Pons (tissue), 1 donor: ENCODE measurements at places on chromosomes 3 and 15.
A peak's percentile ranks its signal among the peaks of the same experiment; 100 is the strongest.

DNA sequence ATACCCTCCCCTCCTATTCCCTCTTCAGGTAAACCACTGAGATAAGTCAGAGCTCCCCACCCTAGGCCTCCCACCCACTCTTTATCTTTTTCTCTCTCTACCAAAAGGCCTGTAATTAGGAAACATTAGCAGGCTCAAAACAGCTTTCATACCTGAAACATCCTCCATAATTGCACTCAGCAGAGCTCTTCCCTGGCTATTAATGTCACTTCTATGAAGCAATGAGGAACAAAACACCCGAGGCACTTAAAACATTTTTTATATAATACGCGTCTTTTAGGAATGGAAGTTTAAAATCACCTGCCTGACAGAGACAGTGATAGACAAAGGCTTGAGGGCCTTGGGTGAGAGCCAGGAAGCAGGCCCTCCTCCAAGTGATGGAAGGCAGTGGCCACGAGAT lies 138.9 kb downstream of the EPHB1 start:
- DNase-seq, result no peak

DNA sequence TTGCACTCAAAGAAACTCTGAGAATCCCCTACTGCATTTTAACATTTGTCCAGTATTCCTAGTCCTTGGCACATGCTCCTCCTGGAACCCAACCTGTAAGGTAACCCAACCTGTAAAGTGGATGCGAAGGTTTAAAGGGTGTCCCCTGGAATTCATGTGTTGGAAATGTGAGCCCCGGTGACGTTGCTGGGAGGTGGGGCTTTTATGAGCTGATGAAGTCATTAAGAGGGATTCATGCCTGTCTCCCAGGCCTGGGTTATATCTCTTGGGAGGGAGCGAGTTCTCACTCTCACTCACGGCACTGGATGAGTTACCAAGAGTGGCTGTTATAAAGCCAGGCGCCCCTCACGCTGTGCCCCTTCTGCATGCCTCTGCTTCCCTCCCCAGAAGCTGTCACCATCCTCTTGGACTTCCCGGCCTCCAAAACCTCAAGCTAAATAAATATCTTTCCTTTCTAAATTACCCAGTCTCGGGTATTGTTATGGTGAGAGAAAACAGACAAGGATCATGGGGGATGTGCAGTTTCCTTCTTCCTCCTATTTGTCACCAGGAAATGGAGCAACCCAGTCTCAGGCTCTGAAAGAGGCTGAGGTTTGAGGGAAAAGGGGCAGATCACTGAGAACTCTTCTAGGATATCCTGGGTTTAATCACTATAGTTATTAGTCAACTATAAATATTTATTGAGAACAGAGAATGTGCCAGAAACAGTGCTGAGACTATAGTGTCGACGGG lies 7.6 kb downstream of the XXYLT1 start:
- no peak for DNase-seq

DNA sequence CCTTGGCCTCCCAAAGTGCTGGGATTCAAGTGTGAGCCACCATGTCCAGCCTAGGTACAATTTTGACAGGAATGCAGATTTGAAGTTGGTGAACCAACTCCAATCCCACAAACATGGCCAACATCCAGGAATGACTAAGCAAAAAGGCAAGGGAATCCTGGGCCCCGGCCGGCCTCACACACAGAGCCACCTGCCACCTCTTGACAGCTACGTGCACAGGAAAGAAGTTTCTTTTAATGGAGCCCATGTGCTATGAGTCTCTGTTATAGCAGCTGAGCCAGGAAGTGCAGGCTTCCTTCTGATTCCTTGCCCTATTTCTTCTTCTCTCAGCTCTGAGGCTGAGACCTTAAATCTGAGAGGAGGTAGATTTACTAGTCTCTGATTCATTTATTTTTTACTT lies 8.8 kb downstream of the TMEM40 start:
- DNase-seq, result no peak

DNA sequence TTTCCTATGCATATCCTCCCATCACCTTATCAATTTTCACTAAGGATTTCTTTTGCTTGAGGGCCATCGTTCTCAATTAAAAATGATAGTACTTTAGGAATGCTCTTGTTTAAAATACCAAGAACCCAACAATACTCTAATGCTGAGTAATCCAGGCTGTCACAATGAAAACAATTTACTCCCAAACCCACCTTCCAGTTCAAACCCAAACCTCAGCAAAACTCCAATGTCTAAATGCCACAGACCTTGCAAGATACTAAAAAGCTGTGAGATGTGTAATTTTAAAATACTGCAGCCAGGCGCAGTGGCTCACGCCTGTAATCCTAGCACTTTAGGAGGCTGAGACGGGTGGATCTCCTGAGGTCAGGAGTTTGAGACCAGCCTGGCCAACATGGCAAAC lies 889.8 kb downstream of the ROBO1 start:
- no peak for DNase-seq

DNA sequence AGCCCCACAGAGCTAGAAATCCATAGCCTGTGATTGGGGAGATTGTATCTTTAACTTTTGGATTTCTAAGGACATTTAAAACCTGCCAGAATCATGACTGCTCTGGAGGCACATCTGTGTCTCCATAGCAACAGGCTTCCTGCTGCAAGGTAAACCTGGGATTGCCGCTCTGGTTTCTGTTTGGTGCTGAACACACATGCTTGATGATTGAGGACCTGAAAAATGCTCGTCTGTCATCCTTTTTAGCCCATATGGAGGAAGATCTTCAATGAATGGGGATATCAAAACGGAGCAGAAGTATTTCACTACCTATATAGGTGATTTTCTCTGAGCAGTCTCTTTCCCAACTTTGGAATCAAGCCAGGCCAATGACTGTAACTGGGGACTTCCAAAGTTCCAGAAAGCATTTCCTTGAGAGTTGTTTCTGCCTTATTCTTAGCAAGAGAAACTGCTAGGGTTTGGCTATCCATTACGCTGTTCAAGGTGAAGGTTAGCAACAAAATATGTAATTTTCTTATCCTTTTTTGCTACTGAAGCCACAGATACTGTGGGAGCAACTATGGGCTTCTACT lies 96.5 kb upstream of the TNIK start:
- no peak for DNase-seq

DNA sequence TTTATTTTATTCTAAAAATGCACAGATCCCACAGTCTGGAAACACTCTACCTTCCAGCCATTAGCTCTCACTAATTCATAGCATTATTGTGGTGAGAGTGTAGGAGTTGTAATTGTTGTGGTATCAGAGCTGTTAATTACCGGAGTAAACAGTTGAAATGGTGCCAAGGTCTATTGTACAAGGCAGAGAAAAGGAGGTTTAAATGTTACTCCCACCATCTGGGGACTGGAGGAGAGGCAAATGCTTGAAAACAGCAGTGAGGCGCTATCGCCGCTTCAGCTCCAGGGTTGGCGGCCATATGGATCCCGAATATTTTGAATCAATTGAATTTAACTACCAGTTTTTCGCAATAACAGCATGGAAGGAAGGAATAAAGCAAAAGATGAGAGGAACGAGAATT lies 113.1 kb upstream of the C15orf61 start:
- DNase-seq, result no peak

DNA sequence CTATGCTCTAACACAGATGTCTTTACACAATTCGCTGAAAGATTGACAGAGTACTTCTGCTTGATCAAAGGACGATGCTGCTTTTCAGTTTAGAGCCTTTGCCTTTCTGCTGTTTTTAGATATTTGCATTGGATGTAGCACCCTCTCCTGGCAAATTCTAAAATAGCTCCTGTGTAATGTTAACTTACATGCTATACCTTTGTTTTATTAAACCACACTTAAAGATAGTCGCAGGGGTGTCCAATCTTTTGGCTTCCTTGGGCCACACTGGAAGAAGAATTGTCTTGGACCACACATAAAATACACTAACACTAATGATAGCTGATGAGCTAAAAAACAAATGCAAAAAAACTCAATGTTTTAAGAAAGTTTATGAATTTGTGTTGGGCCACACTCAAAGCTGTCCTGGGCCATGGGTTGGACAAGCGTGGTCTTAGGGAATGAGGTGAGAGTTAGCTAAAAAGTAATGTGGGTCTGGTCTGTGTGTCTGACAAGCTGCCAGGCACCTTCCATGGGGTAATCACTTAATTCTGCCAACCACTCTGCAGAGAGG lies 62.9 kb downstream of the ATG7 start:
- peak; percentile 73 for DNase-seq

GRCh38 chr15:81728726-81729125 lies 317.1 kb downstream of the MEX3B start:
- DNase-seq, result no peak

DNA sequence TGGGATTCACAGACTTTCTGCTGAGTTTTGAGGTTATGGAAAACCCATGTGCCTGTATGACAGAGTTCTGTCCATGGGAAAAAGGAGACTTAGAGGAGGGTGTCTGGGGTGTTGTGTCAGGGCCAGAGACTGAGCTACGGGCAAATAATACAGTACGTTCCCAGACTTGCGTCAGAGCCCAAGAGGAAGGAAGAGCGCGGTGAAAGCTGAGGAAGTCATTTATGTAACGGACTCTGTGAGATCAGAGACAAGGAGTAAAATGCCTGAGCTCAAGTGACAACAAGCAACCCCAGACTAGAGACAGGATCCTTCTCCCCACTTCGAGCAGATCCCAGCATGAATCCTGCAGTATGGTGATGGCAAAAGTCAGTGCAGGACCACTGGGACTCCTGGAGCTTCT lies 368.6 kb upstream of the MCTP2 start:
- DNase-seq, result peak; percentile 60

- peak; percentile 25 for DNase-seq
These were observed 111.6 kb downstream of the RAB11A start for GRCh38 chr15:65980824-65981456.

DNA sequence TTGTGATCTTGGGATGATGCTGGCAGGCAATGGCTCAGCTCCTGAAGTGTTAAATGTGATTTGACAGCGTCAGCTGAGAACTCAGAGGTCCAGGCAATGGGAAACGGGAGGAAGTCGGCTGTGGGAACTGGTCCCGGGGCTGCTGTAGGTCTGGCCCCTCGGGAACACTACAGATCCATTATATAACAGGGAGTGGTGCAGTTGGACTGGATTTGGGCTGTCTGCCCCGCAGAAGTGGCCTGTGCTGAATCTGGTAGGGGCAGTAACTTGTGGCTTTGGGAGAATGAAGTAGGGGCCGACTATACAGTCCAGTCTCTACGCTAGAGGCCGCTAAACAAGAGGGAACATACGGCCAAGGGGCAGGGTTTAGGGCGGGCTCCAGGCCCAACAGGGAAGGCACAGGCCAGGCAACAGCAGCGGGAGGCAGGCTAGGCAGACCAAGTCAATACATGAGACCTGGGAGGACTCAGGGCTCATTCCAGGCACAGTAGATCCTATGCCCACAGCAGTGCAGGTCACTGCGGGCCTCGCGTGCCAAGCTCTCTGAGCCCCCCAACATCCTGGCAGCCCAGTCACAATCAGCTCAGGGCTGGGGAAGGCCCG lies 20.3 kb upstream of the IL16 start:
- DNase-seq, result no peak

DNA sequence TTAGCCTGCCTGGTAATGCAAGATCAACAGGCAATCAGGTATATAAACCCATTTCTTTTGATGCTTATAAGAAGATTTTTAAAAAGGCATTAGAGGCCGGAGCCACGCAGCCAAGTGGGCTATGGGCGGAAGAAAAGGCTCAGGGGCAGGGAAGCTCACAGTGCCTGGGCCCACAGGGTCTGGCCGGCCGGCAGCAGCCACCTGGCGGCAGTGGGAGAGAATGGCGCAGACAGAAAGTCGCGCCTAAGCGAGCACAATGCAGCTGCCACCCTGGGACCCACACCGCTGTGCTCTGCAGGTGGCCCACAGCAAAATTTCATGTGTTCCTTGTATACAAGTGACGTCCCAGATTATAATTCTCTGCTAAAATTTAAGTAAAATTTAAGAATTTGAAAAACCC lies 448.6 kb upstream of the RASGRP1 start:
- no peak for DNase-seq

GRCh38 chr15:38652998-38653397 lies 88.4 kb upstream of the RASGRP1 start:
- DNase-seq, result no peak

- DNase-seq, result no peak
These were observed 78.7 kb downstream of the LPP start for GRCh38 chr3:188232656-188233055.

- DNase-seq, result peak; percentile 34
These were observed 80.4 kb downstream of the PLOD2 start for GRCh38 chr3:146080578-146080977.

GRCh38 chr3:27630885-27631284 lies 91.2 kb downstream of the EOMES start:
- DNase-seq, result no peak

DNA sequence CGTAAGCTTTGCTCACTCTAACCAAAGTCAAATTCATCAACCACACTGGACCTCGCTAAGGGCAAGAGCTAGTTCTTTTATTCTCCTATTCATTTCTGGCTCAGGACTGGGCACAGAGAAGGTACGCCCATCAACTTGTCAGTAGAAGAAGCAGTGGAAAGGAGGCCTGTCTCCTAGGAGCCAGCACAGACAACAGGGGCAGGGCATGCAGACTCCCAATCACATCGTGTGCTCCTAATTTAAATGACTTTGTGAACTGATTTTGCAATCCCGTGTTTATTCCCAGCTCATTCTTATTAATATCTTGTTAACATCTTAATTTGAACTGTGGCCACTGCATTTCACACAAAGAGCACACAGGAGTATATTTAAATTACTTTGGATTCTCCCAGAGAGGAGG lies 161.1 kb upstream of the BCL6 start:
- no peak for DNase-seq

- DNase-seq, result peak; percentile 9
These were observed 192.2 kb upstream of the GADL1 start for GRCh38 chr3:31086698-31087097.

- no peak for DNase-seq
These were observed 257.0 kb downstream of the LSAMP start for GRCh38 chr3:116188231-116188785.

GRCh38 chr15:60208709-60209108 lies 189.1 kb downstream of the ANXA2 start:
- no peak for DNase-seq

DNA sequence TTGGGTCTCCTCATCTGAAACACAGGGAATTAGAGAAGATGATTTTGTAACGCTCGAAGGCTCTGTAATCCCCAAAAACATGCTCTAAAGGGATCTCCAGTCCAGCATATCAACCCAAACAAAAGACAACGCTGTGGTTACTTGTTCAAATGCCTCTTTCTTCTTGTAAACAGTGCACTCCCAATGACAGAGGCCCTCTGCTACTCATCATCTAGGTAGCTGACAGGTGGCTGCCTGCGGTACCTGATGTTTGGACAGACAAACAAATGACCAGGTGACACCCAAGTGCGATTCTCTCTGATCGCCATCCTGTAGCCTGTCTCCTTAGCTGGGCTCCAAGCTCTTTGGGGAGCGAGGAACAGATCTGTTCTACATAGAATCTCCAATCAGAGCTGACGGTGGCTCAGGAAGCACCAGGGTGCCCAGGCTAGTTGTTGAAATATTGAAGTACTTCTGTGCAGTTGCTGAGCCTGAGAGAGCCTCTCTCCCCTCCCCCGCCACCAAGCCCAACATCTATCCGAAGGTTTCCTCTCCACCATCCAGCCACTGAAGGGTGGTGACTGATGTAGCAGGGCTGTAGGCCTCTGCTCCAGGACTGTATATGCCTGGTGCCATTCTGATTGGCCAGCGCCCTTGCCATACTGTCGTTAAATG lies 238.7 kb downstream of the XXYLT1 start:
- no peak for DNase-seq

GRCh38 chr3:109644746-109645145 lies 307.4 kb upstream of the DPPA4 start:
- DNase-seq, result no peak

- no peak for DNase-seq
These were observed 52.0 kb downstream of the DZIP1L start for GRCh38 chr3:138063416-138063815.
